Activated T-cell treated with anti-CD3 and anti-CD28 coated beads, Interleukin-2, amount 50 U/mL, for 24 hours (primary cell): ENCODE measurements at places on chromosomes 11 and 22.

- DNase-seq, result no peak
These were observed 3.4 kb downstream of the MS4A10 start for GRCh38 chr11:60788401-60789125.

- no peak for DNase-seq
These were observed 105.0 kb downstream of the ZBTB16 start for GRCh38 chr11:114164546-114164945.

GRCh38 chr22:23709107-23709506 is 18.3 kb downstream of the RGL4 start:
- DNase-seq, result no peak

- no peak for DNase-seq
These were observed 75.6 kb downstream of the BRD1 start for GRCh38 chr22:49751966-49752597.
